ENCODE measurements at places on chromosomes 11 and 22.

DNA sequence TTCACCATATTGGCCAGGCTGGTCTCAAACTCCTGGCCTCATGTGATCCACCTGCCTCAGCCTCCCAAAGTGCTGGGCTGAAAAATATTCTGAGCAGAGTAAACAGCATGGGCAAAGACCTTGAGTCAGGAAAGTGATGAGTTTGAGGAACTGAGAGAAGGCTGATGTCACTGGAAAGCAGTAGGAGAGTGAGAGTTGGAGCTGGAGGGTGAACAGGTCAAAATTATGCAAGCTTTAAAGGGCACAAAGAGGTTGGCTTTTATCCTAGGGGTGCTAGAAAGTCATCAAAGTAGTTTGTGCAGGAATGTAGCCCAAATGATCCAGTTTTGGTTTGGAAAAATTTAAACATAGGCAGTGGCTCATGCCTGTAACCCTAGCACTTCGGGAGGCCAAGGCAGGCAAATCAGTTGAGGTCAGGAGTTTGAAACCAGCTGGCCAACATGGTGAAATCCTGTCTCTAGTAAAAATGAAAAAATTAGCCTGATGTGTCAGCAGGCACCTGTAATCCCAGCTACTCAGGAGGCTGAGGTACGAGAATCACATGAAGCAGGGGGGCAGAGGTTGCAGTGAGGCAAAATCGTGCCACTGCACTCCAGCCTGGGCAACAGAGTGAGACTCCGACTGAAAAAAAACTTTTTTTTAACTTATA, 44.7 kb upstream of the CXCR5 start:
- no peak for DNase-seq

GRCh38 chr22:26964642-26965041, 307.3 kb downstream of the MIAT start:
- DNase-seq, result no peak

GRCh38 chr11:2533587-2534133, 88.9 kb downstream of the KCNQ1 start:
- peak; percentile 98 for DNase-seq

DNA sequence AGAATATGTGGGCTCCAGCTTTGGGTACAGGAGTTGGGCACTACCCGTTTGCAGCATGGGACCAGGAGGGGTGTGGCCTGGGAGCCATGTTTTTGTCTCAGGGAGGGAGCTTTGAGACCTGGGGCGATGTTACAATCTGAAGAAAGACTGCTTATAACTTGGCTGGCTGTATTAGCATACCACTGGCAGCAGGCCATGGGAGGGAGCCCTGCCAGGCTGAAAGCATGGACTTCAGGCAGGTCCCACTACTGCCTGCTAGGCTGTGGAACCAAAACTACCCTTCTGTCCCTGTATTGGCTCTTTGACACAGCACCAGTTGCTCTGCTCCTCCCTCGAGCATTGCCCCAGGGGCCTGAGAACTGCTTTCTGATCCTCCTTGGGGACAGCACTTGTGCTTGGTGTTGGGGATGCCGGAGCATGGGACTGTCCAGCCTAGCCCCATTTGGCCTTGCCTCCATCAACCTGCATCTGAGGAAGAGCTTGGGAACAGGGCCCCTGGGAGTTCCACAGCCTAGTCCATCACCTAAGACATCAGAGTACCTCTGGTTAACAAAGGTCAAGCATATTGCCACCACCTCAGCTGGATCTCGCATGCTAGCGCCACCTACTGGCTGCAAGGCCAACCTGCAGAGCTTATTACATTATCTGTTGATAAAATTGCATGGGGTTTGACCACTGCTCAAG, 217.4 kb downstream of the SBF2 start:
- DNase-seq, result peak; percentile 82

GRCh38 chr11:14106303-14107049, 144.0 kb downstream of the SPON1 start:
- no peak for DNase-seq

- DNase-seq, result no peak
These were observed 7.4 kb upstream of the EFCAB6 start for GRCh38 chr22:43819421-43819921.

- DNase-seq, result no peak
These were observed 5.0 kb downstream of the C11orf58 start for GRCh38 chr11:16743478-16743877.

- peak; percentile 23 for DNase-seq
These were observed 393.6 kb downstream of the KCNA4 start for GRCh38 chr11:29623144-29623722.

DNA sequence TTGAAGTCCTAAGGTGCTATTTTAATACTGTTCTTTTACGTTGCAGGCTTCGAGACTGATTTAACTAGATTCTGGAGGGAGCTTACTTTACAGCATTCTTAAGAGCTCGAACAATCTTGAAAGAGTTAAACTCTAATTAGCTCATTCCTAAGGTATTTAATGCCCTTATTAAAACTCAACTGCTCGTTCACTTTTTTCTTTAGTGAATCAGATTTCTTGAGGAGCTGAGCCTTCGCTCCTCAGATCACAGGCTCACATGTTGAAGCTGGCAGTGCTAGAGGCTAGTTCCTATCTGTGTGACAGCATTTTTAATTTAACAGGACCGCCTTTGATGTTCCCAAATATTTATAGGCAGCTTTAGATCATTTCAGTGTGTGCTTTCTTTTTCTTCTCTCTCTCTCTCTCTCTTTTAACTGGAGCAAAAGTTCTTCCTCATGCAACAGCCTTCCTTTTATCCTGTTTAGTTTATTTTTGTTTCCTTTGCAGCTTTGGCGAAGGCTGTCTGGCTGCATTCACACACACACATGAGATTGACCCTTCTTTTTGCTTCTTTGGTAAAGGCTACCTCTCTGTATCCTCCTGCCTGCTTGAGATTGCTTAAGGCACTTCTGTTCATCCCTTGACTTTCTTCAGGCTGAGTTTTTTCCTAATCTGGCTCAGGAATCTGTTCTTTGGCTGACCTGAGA, 21.0 kb downstream of the ZNRF3 start:
- DNase-seq, result peak; percentile 75

Measured in astrocyte of the hippocampus (primary cell).